ENCODE measurements at places on chromosomes 11 and 22.

GRCh38 chr22:42833104-42833503, 24.0 kb downstream of the ARFGAP3 start:
- no peak for DNase-seq

- peak; percentile 24 for DNase-seq
These were observed 3.6 kb downstream of the DUSP8 start for GRCh38 chr11:1568441-1568911.

- no peak for DNase-seq
These were observed 53.2 kb downstream of the MN1 start for GRCh38 chr22:27748349-27748748.

- DNase-seq = peak; percentile 86
These were observed 678 bp upstream of the ZFP91 start for GRCh38 chr11:58578136-58578634.

DNA sequence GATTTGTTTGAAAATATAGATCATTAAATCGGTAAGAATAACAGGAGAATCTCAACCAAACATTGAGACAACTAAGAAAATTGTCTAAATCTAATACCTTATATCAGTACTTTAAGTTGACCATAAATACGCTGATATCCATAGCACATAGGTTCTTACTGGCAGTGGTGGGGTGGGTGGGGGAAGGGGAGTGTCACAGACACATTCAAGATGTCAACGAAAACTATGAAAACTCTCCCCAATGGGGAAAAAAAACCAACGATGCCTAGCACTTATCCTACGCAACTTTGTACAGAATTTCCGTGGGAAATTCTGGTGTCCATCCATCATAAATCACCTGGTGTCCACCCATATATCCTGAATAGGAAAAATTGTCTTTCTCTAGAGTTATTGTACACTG, 6.2 kb downstream of the GRAP2 start:
- no peak for DNase-seq

DNA sequence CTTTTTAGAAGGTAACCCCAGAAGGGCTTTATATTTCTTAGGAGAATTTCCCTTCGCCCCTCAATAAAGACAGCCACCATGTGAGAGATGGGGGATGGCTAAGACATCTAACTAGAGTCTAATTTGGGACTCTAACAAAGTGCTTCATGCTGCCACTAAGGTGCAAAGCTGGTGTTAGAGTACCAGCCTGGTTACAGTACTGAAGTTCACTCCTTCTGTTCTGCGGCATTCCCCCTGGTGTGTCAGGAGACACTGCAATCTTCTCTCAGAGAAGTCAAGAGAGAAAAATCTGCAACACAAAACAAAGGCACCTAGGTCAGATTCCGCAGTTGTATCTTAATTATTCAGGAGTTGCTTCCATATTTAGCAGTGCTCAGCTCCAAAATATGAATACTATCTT, 603.0 kb upstream of the CADM1 start:
- no peak for DNase-seq

DNA sequence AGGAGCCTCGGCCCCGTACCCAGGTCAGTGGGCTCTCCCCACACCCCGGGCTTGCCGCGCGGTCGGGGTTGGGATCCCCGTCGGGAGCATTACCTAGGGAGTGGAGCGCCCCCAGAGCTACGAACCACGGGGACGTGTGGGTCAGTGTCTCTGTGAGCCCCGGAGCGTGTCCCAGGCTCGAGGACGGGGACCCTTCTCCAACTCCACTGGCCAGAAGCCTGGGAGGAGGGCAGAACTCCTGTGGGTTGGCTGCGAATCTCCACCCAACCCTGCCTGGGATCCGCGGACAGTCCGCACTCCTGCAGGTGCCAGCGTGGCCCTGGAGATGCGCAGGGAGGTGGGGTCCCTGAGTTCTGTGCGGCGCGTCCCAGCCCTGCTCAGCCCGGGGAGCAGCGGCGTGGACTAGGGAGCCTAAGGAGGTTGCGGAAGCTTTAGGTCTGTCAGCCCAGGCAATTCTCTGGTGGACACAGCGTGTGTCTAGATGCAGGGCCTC, 346 bp downstream of the PPFIBP2 start:
- no peak for DNase-seq

DNA sequence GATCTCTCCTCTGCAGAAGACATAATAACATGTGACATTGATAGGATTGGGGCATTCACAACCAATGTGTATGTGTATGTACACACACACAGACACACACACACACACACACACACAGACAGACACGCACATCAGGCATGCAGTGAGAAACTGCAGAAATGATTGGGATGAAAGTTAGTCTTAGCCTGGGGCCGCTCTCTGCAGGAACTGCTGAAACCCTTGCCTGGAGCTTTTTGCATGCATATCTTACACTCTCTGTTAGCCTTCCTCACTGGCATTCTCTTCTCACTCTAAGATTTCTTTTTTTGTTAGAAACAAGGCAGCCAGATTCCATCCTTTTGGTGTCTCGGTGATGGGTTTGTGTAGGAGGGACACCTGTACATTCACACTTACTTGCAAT, 337.9 kb downstream of the NELL1 start:
- DNase-seq = no peak

DNA sequence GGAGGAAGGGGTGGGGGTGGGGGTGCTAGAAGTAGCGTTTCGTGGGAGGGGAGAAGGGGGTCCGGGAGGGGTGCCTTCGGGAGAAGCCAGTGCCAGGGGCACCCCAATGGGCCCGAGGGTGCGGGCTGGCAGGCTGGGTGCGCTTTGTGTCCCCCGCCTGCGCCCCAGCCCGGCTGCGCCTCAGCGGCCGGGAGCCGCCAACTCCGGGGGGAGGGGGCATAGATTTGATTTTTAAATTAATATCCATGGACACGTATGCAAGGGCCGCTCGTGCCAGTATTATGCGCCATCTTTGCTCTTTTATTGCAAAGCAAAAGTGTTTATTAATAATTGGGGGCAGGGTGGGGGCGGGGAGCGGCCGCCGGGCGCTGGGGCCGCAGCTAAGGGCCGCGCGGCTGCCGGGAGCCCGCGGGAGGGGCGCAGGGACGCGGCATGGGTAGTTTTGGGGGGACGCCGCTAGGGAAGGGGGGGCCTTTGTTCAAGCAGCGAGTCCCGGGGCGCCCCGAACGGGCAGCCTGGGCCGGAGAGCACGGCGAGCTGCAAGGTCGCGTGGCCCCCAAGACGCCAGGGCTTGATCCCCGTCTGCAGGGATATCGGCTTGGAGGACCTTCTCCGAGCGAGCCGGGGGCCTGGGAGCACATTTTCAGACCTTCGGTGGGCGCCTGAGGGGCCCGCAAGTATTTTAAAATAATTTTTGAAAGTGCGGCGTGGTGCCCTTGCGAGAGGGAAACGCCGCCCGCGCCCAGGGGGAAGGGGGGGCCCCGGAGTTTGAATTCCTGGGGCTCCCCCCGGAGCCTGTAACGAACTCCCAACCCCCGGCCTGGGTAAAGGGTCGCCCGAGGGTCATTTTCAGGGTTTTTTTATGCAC, 959 bp downstream of the CCND1 start:
- no peak for DNase-seq

DNA sequence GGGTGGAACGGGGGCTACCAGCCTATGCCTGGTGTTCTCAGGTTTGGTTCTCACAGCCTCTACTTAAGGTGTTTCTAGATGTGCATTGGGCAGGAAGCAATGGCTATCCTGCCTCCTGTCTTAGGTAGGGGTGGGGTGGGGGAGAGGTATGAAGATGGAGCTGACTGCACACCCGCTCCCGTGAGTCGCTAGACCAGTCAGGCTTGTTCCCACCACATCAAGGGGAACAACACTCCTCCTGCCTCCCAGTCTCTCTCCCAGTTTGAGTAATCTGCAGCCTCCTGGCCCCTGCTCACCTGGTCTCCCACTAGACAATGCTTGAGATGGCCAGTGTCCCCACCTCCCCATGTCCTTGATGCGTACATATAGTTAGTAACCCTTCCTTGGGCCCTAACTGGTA, 79.3 kb upstream of the TENM4 start:
- DNase-seq = no peak

GRCh38 chr11:97854357-97854756, 1166.4 kb upstream of the CNTN5 start:
- no peak for DNase-seq

DNA sequence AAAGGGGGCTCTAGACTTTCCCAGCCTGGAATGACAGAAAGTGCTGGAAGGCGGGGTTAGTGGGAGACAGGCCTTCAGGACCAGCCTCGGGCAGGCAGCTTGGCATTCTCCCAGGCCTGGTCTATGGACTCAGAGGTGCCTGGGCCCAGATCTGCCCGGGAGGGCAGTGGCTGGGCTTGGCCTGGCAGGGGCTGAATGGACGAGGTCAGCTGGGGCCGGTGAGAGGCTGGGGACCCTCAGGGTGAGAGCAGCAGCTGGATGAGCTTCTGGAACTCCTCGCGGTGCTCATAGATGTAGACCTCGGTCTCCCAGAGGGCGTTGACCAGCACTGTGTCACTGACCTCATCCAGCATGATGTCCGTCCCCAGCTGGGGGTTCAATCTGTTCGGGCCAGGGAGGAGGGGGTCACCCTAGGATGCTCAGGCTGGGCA, 1.5 kb upstream of the BAIAP2L2 start:
- no peak for DNase-seq

Data from stimulated activated CD8-positive, alpha-beta memory T cell treated with anti-CD3 and anti-CD28 coated beads, Interleukin-15, amount 100 ng/mL, for 4 hours (primary cell).